ENCODE measurements at places on chromosomes 7 and 10.

GRCh38 chr7:157401567-157402387 is 65.0 kb downstream of the DNAJB6 start:
- DNase-seq: no peak

- no peak for DNase-seq
These were observed 83.5 kb upstream of the INSIG1 start for GRCh38 chr7:155213955-155214740.

- DNase-seq: no peak
These were observed 138.8 kb upstream of the TCERG1L start for GRCh38 chr10:131450216-131450765.

- no peak for DNase-seq
These were observed 119.3 kb downstream of the BBS9 start for GRCh38 chr7:33248671-33249070.

DNA sequence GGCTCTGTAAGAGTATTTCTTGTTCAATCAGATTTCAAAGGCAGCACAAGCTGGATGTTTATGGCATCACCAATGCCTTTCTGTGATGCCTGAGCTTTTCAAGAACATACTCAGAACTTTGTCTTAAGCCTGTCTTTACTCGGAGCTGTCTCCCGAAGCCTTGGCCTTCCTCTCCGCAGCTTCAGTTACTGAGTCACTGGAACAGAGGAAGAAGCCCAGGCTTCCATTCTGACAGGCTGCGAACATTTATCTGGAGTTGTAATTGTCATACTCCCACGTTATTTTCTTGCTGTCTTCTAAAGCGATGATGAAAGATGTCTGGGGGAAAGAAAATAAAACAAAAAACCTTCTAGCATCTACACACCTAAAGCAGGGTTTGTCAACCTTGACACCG is 43.9 kb downstream of the GRK5 start:
- no peak for DNase-seq

DNA sequence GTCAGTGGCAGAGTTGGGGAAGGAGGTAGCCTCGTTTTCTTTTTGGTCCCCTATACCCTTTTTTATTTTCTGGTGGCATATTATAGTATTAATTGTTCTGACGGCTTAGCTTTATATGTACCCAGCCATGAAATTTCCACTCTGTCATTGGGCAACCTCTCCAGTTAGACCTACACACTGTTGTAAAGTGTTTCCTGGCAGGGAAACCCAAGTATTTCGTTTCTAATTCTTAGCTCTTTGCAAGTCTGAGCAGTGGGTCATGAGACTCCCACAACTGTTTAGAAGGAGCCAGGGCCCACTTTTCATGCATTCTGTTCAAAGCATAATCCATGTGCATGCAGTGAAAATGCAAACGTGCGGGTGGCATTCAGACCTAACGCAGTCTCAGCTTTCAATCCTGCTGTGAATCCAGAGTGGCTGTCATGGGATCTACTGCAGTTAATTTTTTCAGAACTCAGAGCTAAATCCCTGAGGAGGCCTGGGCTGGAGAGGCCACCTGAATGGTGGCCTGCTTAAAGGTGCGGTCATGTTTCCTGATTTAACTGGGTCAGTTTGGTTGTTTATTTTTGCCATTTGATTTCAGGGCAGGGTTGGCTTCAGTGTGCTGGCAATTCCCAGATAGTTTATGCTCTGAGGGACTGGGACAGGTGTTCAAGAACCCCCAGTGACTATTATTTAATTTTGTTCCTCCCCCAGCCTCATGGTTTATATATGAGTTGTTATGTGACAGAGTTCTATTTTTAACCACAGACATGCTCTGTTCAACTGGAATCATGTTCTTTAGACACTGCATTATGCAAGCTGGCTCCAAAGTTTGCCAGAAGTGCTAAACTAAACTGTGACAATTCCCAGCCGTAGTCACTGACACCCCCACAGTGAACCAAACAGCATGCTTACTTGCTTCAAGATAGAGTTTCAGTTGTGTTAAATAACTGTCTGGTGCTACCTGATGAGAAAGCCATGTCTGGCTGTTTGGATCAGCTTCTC is 27.4 kb upstream of the SYPL1 start:
- no peak for DNase-seq

- no peak for DNase-seq
These were observed 2.0 kb downstream of the SRI start for GRCh38 chr7:88217675-88218428.

GRCh38 chr7:3548815-3549214 is 247.8 kb downstream of the SDK1 start:
- no peak for DNase-seq

GRCh38 chr10:13773043-13773442 is 186.3 kb downstream of the PRPF18 start:
- no peak for DNase-seq

GRCh38 chr7:42448901-42449300 is 211.9 kb upstream of the GLI3 start:
- DNase-seq: no peak

DNA sequence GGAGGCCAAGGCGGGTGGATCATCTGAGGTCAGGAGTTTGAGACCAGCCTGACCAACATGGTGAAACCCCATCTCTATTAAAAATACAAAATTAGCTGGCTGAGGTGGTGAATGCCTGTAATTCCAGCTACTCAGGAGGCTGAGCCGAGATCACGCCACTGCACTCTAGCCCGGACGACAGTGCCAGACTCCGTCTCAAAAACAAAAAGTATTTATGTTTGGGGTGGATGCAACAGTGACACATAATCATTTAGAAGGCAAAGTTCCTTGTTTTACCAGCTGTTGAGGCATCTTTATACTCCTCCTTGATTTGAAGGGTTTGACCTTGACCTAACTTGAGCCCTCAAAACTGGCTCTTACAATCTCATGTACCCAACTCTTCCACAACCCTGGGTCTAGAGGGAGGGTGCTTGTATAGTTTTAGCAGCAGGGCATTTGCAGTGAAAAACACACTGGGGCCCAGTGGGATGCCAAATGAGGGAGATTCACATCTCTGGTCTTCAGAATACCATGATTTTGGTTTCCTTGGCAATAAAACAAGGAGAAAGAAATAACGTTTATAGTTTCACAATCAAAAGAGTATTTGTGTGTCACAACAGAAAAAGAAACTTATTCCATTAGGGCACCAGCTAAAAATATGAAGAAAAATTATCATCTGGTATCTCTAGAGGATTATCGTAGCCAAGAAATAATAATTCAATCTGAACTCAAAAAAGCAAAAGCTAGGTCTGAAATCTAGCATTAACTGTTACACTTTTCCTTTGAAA is 14.2 kb upstream of the TMEM254 start:
- no peak for DNase-seq

DNA sequence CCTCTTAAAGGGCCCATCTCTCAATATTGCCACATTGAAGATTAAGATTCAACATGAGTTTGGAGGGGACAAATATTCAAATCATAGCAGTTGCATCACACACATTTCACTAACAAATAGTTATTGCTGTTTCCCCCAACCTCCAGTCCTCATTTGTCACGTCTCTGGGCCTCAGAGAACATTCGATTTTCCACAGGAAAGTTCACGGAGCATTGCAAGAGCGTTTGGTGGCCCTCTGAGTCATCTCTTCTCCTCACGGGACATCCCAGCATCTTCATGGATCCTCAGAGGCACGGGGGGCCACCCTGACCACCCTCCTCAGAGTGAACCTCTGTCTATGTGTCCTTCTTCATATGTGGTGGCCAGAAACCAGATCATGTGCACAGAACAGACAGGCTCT is 50.3 kb upstream of the CHST15 start:
- DNase-seq: no peak

GRCh38 chr7:130894146-130894908 is 160.3 kb upstream of the KLF14 start:
- no peak for DNase-seq

DNA sequence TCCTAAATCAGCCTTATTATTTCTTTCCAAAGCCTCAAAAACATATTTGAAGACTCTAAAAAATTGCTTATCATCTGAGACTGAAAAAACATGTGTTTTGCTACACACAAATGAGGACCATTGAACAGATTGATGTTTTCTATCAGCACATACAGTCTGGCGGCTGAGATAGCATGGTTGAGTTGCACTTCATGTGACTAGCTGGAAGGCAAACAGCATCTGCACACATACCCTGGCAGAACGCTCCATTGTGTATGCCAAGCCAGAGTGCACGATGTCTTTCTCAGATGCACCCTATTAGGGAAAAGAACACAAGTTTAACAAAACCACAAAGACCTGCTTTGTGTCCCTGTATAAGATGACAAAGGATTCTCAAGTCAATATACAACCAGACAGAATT is 33.0 kb downstream of the FAM25A start:
- DNase-seq: no peak

DNA sequence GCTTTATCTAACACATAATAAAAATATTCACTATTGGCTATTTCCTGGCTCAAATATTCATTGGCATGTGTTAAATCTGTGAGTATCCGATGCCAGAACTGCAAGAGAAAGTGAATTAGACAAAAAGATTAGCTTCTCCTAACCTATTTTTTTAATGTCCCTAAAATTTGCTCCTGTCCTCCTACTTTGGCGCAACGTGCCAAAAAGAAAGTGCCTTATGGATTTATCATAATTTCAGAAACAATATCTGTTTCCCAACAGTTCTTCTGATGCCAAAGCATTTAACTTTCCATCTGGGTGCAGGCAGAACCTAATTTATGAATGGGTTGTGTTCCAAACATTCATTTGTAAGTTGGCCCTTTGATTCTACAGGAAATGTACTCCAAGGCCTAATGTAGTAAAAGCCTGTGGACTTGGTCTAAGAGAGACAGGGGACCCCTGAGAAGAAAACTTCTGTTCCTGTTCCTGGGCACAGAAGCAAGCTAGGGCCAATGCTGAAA is 15.4 kb downstream of the PIP4K2A start:
- no peak for DNase-seq

DNA sequence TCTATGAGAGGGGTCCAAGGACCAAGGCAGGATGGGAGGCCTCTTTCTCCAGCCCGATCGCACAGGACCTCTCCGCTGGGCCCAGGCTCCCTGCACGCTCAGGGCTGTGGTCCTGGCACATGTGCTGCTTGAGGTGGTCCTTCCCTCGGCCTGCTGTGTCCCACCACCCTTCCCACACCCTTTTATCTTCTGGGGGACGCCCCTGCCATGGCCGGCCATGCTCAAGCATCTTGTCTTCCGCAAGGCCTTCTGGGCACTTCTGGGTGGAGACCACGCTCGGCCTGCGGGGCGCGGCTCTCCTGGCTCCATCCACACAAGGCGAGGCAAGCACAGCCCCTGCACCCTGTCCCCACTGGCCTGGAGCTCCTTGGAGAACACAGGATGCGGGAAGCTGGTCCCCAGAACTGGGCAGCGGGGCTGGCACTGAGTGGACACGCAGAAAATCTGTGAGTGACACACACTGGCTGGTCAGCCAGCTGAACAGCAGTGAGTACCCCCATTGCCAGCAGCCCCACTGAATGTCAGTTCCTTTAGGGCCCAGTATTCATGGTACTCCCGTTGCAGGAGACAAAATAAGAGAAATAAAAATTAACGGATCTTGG is 115.9 kb downstream of the TCERG1L start:
- no peak for DNase-seq

- no peak for DNase-seq
These were observed 480.0 kb downstream of the LRMDA start for GRCh38 chr10:75911426-75911825.

GRCh38 chr7:121504482-121504881 is 108.4 kb upstream of the FAM3C start:
- DNase-seq: peak; percentile 84

- DNase-seq: no peak
These were observed 422.3 kb downstream of the DGKB start for GRCh38 chr7:14480281-14480680.

- no peak for DNase-seq
These were observed 3.3 kb downstream of the AVPI1 start for GRCh38 chr10:97683556-97684367.

DNA sequence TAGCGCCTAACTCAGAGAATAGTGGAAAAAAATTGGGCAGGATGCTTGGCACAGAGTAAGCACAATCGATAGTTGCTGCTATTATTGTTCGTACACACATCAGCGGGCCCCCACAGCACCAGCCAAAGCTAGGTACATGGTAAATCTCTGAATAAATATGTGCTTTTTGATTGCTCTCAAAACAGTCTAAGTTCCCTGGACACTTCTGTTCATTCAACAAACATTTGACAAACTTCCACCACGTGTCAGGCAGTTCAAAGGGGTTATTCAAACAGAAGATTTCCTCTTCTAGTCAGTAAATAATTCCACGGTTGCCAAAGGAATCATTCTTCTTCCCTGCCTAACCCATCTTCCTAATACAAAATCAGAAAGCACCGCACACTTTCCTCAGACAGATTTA is 150.8 kb downstream of the DGKI start:
- no peak for DNase-seq

DNA sequence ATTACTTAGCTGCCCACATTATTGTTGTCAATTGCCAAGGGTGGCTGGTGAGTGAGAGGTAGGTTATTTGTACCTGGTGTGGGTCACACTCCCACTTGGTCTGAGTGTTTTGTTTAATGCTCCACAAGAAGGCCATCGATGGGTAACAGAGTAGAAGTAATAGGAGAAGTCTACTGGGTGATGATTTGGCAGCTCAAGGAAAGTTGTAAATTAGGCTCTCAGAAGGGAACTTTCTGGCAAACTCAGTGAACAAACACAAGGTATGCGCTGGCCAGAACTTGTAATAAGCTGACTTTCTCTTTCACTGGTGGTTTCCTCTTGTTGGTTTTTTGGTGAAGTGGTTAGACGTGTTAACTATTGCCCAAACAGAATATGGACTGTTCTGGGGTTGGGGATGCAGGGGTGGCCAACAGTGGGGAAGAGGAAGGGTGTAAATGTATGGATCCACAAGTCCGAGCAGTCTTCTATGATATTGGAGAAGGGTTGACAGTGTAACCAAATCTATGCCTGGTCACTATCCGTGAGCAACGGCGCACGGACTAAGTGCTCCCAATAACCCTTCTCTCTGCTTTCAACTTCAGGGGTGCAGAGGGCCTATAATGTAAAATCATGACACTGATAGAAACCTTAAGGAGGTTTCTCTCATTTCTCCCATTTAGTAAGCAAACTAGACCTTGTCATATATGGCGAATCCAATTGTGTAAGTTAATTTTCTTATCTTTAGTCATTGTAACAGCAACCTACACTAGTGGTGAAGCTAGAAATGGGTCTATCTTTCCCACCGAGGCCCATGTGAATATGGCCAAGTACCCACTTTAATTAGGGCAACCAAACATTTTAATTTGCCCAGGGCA is 212.8 kb downstream of the PTEN start:
- no peak for DNase-seq
